ENCODE measurements at places on chromosomes 16 and 17.

DNA sequence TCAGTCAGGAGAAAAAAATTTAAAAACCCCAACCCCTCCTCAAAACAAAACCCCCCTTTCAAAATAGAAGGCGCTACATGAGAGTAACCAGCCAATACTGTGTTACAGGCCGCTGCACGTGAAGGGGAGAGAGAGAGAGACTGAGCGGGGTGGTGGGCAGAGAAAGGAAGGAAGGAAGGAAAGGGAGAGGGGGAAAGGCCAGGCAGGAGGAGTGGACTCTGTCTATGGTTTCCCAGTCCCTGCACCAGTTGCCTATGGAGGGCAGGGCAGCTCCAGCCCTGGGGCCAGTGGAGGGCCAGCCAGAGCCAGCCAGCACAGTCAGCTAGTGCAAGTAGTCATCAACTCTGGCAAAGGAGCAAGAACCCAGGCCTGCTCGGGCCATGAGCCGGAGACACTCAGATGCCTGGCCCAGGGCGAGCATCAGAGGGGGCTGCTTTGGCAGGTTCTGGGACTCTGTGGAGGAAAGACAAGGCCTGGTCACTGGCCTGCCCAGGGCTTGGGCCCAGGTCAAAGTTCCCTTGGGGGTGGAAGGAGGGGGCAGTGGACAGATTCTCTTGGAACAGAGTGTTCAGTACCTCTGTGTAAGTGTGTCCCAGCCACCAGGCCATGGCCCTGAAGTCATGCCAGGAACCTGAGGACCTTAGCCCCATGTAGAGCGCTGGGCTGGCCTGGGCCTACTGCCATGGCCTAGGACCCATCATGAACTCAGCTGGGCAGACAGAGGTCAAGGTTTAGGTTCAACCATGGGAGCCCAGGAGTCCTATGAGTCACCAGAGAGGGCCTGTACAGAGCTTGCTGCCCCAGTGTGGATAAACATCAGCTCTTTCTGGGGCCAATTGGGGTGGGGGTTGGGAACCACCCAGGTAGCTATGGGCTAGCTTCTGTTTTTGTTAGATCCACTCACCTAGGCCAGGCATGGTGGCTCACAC, 7.3 kb upstream of the GFOD2 start:
- DNase-seq: no peak

GRCh38 chr17:31916491-31917064, 15.1 kb upstream of the UTP6 start:
- DNase-seq: no peak

DNA sequence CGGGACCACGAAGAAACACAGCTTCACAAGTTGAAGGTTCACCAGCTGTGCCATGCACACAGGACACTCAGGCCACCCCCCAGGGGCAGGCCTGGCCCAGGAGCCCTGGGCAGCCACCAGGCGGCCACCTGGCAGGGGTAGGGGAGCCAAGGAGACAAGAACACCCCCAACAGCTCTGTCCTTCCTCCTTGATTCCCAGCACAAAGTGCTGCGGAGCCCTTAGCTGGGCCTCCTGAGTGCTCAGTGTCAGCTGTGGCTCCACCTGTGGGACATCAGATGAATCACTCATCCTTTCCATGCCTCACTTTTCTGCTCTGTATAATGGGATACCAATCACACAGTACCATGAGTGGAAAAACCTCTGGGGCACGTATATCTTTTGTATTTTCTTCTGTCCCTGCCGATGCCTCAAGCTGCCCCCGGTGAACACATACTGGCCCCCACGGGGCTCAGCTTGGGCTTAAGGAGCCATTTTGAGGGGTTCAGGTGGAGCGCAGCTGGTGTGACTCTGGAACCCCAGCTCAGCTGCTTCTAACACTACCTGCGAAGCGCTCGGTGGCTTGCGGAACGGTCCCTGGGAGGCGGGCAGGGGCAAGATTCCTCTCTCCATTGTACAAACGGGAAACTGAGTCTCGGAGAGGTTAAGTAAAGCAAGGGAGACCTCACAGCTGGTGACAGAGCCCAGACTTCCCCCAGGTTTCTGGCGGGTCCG, 12.0 kb downstream of the GALK1 start:
- no peak for DNase-seq

- DNase-seq: peak; percentile 4
These were observed 6.5 kb upstream of the RAP1GAP2 start for GRCh38 chr17:2789700-2790099.

GRCh38 chr17:78278139-78278741, 46.8 kb downstream of the TMEM235 start:
- DNase-seq: peak; percentile 61

DNA sequence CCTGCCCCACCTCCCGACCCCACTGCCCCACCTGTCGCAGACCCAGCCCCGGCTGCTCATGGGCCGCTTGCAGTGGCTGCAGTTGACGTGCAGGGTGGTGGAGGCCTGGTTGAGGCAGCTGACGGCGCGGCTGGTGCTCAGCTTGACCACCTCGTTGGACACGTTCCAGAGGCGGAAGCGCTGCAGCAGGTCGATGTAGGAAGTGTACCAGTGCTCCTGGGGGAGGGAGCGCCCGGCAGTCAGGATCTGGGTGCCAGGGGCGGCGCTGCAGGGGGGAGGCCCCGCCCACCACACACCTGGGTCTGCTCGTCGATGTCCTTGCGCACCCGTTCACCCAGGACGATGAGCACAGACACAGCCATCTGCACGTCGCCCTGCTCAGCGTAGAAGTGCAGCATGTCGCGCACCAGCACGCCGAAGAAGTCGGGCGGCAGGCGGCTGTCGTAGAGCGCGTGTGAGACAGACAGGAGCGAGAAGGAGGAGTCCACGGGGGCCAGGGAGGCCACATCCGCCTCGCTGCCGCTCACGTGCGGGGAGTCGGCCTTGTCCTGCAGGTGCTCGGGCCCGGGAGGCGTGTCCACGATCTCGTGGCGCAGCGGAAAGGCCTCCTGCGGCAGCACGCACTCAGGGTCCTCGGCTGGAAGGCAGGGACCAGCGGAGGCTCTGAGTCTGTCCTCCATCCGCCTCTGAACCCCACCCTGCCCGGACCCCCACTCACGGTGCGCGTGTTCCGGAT, 995 bp upstream of the JMJD8 start:
- peak; percentile 91 for DNase-seq

DNA sequence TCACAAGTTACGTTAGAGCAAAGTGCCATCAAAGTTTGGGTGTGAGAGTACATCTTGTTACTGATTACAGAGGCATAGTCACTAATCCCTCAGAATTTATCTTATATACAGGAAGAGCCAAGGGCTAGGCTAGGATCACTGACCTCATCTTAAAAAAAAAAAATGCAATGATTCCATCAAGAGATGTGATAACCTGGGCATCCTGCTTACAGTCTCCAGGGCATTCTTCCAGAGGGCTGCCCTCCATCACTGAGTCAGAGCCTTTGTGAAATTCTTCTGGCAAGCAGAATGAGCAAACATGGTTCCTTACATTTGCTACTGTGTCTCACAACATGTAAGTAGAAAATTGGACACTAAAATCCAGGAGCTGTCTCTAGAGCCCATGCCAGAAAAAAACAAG, 410.6 kb downstream of the ZFHX3 start:
- no peak for DNase-seq

- no peak for DNase-seq
These were observed 224.5 kb downstream of the ZNF423 start for GRCh38 chr16:49631187-49632041.

DNA sequence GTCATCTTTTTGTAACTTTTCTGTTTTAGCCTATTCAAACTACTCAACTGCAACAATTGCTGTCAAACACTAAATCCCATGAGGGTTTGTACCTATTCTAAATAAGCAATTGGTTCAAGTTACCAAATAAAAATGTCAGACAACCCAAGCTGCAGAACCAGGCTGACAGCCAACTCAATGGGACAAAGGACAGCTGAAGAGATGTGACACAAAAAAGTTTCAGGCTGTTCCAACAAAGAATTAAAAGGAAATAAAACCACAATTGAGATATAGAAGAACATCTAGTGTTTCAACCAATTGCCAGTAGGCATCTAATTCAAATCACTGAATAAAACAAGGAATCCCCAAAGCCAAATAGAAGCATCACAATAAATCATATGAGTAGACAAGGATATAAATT, 49.3 kb downstream of the GRB7 start:
- no peak for DNase-seq

- no peak for DNase-seq
These were observed 4.9 kb downstream of the ALOX15 start for GRCh38 chr17:4636474-4637100.

DNA sequence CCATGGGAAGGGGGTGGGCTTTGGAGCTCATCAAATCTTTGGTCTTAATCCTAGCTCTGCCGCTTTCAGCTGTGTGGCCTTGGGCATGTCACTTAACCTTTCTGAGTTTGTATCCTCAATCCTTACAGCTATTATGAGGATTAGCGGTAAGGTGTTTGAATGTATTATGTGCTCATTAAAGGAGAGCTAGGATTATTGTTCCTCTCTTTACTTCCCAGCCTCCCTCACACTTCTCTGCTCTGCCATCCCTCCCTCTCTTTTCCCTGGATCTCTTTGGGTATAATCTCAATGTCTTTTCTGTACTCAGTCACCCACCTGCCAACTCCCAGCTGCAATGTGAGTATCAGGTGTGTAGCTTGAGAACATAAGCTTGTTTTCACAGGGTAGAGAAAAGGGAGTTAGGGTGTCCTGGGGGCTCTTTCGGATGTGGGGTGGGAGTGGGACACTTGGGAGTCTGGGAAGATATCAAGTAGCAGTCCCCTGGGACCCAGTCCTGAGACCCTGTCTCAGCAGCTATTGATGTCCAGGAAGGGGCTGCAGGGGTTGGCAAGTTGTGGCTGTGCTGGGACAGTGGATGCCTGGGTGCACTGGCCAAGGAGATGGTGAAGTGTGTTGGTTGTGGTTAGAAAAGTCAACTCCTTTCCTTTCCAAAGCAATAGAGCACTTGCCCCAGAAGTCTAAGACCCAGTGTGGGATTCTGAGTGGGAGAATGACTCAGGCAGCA, 1.8 kb downstream of the EFNB3 start:
- no peak for DNase-seq

DNA sequence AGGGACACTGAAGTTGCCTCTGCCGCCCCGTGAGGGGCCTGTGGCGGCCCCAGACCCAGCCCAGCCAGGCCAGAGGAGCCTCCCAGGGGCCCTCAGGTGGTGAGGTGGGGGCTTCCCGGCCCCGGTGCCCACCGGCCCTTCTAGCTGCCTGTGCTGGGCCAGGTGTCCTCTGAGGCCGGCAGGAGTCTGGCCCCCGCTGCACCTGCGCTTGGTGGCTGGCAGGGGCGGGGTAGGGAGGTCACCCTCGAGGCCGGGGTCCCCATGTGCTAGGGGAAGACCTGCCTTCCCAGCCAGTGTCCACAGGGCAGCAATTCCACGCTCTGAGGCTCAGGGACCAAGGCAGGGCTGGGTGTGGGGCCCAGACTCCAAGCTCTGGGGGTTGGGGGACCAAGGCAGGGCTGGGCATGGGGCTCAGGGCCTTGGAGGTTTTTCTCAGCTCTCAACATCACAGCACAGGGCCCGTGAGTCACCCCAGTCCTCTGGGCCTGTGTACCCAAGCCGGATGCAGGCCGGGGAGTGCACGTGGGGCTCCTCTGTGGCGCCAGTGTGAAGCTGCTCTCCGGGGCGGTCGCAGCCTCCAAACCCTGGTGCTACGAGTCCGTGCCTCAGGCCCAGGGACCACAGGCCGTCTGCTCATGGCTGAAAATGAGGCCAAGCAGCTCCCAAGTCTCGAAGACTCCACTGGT, 1.3 kb upstream of the CCDC154 start:
- DNase-seq: no peak

- DNase-seq: no peak
These were observed 3.4 kb downstream of the LYRM1 start for GRCh38 chr16:20903899-20904506.

GRCh38 chr16:67892375-67892774, 679 bp upstream of the PSKH1 start:
- no peak for DNase-seq

DNA sequence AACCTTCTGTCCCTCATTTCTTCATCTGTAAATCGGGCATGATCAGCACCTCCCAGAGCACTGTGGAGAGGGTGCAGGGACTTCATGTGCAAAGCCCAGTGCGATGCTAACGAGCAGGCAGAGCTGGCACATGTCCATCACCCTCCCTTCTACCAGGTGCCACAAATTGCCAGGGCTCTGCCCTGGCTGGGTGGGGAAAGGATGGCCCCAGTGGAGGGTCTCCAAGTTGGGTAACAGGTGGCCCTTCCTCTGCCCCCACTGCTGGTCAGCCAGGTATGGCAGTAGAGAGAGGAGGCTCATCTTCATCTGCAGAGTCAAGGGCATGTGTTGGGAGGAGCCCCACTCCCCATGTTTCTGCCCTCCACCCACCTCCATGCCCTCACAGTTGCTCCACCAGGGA, 61.5 kb upstream of the CDH5 start:
- DNase-seq: no peak

- no peak for DNase-seq
These were observed 27.8 kb upstream of the ERN1 start for GRCh38 chr17:64157669-64158180.

DNA sequence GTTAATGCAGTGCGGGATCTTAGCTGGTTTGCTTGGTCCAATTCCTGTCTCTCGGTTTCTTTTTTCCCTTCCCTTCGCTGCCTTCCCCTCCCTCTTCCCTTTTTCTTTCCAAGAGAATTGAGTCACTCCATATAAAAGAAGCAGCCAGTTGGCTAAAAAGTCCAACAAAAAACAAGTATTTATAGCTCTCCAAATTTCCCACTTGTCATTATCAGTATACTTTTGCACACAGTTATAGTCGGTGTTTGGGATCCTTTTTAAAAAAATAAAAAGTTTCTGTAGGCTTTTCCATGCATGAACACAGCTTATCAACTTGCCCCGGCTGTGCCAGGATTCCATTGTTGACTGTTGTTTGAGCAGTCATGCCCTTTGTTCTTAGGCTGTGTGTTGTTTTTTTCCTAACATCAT, 24.9 kb downstream of the HMOX2 start:
- no peak for DNase-seq

DNA sequence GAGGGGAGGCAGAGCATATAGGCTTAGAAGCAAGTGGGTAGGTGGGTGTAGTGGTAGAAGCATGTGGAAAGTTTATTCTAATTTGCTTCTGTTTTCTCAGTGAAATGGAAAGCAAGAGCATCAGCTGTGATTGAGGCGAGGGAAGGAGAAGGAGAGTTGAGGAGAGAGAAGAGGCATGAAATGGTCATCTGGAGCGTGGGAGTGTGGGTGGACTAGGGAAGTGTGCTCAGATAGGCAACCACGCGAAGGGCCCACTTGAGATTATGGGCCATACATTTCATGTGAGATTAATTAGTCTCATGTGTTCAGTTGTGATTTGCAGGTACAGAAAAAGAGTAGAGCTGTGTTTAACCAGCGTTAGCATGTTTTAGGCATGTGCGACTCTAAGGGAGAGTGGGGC, 20.8 kb upstream of the CDC6 start:
- DNase-seq: no peak

GRCh38 chr16:27314161-27314723, 468 bp downstream of the IL4R start:
- no peak for DNase-seq
